Jurkat, Clone E6-1 (cell line): ENCODE measurements at places on chromosomes 13 and 19.

DNA sequence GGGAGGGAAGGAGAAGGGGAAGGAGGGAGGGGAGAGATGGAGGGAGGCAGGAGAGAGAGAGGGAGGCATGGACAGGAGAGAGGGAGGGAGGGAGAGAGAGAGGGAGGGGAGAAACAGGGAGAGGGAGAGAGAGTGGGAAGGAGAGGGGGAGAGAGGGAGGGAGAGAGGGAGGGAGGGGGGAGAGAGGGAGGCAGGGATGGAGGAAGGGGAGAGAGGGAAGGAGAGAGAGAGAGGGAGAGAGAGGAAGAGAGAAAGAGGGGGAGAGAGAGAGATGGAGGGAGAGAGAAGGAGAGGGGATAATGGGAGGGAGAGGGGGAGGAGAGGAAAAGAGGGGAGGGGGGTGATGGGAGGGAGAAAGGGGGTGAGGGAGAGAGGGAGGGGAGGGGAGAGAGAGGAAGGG is 86.8 kb upstream of the VSTM2B start:
- DNase-seq = no peak

GRCh38 chr13:77460195-77460594 is 75.3 kb upstream of the SCEL start:
- DNase-seq = no peak

DNA sequence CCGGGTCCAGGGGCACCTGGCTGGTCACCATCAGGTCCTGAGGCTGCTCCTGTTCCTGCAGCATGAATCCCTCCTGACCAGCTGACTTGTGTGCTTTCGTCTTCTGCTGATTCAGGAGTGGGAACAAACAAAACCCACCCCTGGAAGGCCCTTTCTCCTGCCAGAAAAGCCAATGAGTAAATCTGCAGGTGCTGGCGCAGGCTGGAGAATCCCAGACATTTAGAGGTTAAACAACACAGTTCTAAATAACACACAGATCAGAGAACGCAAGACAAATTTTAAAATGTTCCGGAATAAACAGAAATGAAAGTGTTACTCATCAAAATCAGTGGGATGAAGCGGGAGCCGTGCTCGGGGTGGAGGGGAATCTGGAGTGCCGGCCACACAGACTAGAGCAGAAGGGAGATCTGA is 60.6 kb upstream of the C13orf46 start:
- no peak for DNase-seq

GRCh38 chr13:28953714-28954418 is 133.7 kb downstream of the MTUS2 start:
- peak; percentile 10 for DNase-seq

GRCh38 chr13:30312904-30313303 is 5.6 kb upstream of the KATNAL1 start:
- no peak for DNase-seq

GRCh38 chr13:99273128-99273527 is 14.9 kb upstream of the GPR18 start:
- no peak for DNase-seq

DNA sequence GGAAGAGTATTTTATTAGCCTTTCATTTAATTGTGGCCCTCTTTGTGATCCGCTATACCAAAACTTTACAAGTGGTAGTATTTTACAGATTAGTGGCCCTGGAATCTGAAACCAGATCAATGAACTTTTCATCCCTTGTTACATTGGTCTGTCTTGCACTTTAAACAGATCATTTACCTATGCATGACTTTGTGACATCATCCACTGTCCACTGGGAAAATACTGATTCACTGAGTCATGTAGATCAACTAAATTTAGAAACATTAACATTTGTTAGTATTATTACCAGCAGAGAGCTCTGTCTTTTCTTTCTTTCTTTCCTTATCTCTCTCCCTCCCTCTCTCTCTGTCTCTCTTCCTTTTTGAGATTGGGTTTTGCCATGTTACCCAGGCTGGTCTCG is 17.5 kb downstream of the PCDH8 start:
- DNase-seq = no peak

- DNase-seq = peak; percentile 40
Measured at GRCh38 chr19:11530432-11530831, 1.5 kb upstream of the ECSIT start.

DNA sequence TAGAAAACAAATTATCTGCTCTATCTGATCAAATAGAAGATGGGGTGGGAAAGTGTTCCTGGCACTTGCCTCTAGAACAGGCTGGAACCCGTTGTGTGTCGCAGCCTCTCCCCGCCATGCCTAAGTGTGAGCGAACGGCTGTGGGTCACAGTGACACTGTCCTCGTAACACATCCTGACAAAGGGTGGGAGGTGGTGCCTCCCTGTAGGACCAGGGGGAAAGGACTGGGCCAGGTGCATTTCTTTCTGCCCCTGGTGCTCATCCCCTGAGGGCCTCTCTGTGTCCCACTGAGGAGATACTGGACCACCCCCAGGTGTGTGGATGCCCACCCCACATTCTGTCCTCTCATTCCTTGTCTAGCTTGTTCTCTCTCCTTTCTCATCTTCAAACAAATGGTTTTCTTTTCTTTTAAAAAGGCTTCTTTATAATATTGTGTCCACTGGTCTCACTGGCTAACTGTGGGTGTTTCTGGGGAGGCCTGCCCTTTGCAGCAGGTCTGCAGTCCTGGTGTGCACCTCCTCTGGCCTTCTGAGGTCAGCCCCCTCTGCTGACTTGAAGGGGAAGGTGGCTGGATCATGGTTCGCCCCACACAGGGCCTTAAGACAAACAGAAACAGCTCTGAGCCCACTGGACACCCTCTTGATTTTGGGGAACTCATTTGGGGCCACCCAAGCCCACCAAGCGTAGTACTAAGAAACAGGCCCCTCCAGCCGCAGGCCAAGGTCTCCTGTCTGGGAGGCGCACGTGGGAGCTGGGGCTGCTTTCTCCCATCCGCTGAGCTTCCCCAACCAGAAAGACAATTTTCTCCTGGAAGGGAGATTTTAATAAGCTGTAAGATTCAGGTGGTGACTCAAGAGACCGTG is 152.5 kb upstream of the SOX1 start:
- no peak for DNase-seq

DNA sequence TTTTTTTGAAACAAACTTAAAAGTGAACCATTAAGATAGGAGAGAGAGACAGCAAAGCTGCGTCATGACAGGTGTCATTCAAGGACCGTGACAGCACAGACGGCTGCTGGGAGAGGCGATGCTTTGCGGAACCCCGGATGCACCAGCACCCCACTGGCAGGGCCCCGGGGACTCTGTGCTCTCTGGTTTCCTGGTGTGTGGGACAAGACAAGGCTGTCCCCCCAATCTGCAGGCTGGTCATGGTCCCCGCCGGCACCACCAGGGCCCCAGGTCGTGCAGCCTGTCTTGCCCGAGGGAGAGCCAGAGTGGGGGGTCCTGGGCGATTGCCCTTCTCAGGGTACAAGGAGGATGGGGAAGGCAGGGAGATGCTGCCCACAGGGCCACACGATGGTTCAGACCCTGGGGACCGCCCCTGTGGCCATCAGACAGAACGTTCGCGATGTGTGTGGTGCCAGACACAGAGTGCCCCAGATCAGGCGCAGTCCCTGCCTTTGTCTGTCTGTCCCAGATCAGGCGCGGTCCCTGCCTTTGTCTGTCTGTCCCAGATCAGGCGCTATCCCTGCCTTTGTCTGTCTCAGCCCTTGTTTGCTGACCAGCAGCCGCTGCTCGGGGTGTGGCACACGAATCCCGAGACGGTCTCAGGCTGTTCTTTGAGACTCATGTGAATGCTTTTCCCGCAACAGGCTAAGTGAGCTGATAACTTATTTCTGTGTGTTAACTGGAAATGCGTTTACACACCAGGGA is 36.1 kb downstream of the ADPRHL1 start:
- no peak for DNase-seq

GRCh38 chr19:55341171-55341588 is 1.5 kb downstream of the KMT5C start:
- peak; percentile 36 for DNase-seq

GRCh38 chr13:29850213-29850898 is at the start of gene UBL3:
Gene UBL3 (minus strand): TSS chr13:29850617. CDS start chr13:29849538, 1,079 bp downstream.
- DNase-seq = peak; percentile 87

DNA sequence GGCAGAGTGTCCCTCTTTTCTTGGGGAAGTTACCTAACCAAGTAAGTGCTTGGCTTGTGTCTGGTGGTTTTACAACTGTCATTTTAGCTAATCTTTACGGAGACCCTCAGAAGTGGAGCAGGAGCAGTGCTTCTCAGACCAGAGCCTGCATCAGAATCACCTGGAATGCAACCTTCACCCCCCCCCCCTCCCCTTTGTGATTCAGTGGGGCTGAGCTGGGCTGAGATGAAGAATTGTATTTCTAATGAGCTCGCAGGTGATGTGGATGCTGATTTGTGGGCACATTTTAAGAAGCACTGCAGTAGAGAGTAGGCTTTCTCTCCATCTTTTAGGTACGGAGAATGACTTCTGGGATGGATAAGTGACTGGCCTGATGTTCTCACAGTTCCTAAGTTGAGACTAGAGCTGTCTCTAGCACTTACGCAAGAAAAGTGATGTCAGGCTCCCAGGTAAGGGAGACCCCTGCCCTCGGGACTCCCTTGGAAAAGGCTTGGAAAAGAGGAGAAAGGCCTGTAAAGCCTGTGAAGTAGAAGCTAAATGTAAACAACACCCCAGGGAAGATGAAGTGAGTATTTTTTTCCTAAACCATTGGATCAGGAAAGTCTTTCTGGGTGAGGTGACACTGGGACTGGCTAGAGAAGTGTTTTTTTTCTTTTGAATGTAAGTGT is 23.3 kb upstream of the RNF113B start:
- no peak for DNase-seq

- peak; percentile 45 for DNase-seq
Measured at GRCh38 chr13:102726430-102726829, 31.6 kb upstream of the METTL21C start.

GRCh38 chr19:10797078-10797477 is 38.9 kb downstream of the TMED1 start:
- DNase-seq = no peak

GRCh38 chr19:3516675-3517207 is 10.6 kb downstream of the FZR1 start:
- peak; percentile 61 for DNase-seq

DNA sequence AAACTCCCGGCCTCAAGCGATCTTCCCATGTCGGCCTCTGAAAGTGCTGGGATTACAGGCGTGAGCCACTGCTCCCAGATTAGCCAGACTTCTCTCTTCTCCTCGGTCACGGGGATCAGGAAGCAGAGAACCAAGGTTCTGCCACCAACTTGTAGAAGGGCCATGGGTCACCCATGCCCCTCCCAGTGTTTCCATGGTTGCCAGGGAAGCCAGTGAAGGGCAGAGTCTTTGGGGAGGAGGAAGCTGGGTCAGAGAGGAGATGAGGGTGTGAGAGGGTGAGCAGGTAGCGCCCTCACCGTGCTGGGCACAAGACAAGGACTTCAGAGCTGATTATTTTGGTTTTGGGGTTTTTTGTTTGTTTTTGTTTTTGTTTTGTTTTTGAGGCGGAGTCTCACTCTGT is 77.1 kb downstream of the GNG7 start:
- DNase-seq = no peak

- no peak for DNase-seq
Measured at GRCh38 chr13:19632915-19633478, 462 bp upstream of the MPHOSPH8 start.

DNA sequence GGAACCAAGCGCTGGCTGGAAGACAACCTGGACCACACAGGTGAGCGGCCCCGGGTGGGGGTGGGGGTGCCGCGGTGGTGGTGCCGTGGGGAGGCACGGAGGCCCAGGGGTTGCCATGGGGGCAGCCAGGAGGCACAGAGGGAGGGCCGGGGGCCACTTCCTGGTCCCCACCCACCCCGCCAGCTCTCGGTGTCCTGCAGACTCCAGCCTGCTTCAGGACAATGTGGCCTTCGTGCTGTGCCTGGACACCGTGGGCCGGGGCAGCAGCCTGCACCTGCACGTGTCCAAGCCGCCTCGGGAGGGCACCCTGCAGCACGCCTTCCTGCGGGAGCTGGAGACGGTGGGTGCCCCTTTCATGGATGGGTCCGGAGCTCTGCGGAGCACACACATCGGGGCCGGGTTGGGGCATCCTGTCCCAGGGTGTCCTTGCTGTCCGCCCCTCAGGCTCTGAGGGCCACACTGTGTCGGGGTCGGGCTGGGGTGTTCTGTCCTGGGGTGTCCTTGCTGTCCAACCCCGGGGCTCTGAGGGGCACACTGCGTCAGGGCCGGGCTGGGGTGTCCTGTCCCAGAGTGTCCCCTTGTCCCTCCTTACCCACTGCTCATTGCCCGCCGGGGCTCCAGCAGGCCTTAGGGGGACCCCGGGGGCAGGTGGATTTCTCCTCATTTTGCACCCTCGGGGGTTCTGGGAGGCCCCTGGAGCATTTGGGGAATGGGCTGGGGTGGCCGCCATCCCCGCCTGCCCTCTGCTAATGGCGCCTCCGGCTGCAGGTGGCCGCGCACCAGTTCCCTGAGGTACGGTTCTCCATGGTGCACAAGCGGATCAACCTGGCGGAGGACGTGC is 18.3 kb downstream of the NCLN start:
- DNase-seq = no peak

- no peak for DNase-seq
Measured at GRCh38 chr19:10797541-10798256, 38.3 kb downstream of the TMED1 start.

DNA sequence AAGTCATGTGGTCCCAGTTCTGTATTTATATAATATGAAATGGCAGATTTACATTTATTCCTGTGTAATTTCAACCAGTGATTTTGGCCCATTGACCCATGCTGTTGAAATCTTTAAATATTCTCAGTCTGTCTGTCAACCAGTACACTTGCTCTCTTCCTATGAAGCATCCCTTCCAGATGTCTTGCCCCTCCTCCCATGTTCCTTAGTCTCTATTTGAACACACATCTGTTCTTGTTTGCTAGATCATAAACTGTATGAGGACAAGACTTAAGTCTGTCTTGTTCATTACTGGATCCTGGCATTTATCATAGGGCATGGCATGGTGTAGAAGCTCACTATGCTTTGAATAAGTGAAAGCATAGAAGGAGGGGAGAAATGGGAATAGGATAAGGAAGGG is 34.9 kb downstream of the STARD13 start:
- DNase-seq = no peak
